ENCODE measurements at places on chromosomes 13 and 19.

- no peak for DNase-seq
These were observed 275.3 kb upstream of the ZNF507 start for GRCh38 chr19:32070101-32070500.

- no peak for DNase-seq
These were observed 1.2 kb downstream of the ITPKC start for GRCh38 chr19:40717880-40718773.

DNA sequence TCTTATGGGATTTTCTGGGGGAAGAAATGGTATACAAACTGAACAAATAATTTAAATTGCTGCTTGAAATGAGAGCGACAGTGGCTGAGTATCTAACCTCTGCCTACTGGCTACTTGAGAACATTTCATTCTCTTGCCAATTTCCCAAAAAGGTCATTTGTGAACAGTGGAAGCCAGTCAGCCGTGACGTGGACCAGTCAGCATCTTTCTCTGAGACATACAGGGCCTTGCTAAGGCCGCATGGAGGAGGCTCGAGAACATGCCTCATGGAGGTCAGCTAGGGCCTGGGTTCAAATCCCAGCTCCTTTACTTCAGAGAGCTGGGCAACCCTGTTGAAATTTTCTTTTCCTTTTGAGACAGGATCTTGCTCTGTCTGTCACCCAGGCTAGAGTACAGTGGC, 20.3 kb downstream of the ZC3H4 start:
- DNase-seq = no peak

- no peak for DNase-seq
These were observed 29.0 kb upstream of the NBEA start for GRCh38 chr13:34913040-34913439.

DNA sequence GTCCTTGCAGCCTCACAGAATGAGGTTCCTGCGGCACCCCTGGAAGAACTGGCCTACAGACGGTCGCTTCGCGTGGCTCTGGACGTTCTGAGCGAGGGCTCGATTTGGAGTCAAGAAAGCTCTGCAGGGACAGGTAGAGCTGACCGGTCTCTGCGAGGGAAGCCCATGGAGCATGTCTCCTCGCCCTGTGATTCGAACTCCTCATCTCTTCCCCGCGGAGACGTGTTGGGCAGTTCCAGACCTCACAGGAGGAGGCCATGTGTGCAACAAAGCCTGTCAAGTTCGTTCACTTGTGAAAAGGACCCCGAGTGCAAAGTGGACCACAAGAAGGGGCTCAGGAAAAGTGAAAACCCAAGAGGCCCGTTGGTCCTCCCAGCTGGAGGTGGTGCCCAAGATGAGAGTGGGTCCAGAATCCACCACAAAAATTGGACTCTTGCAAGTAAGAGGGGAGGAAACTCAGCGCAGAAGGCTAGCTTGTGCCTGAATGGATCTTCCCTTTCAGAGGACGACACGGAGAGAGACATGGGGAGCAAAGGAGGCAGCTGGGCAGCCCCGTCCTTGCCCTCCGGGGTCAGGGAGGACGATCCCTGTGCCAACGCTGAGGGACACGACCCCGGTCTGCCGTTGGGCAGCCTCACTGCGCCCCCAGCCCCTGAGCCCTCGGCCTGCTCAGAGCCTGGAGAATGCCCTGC, 23.4 kb upstream of the NDUFS7 start:
- DNase-seq = no peak

GRCh38 chr13:59476366-59476765, 687.4 kb downstream of the DIAPH3 start:
- no peak for DNase-seq
